Activated naive CD4-positive, alpha-beta T cell (primary cell): ENCODE measurements at places on chromosomes 11 and 22.

- no peak for DNase-seq
Measured at GRCh38 chr11:10407055-10407454, 48.0 kb upstream of the AMPD3 start.

DNA sequence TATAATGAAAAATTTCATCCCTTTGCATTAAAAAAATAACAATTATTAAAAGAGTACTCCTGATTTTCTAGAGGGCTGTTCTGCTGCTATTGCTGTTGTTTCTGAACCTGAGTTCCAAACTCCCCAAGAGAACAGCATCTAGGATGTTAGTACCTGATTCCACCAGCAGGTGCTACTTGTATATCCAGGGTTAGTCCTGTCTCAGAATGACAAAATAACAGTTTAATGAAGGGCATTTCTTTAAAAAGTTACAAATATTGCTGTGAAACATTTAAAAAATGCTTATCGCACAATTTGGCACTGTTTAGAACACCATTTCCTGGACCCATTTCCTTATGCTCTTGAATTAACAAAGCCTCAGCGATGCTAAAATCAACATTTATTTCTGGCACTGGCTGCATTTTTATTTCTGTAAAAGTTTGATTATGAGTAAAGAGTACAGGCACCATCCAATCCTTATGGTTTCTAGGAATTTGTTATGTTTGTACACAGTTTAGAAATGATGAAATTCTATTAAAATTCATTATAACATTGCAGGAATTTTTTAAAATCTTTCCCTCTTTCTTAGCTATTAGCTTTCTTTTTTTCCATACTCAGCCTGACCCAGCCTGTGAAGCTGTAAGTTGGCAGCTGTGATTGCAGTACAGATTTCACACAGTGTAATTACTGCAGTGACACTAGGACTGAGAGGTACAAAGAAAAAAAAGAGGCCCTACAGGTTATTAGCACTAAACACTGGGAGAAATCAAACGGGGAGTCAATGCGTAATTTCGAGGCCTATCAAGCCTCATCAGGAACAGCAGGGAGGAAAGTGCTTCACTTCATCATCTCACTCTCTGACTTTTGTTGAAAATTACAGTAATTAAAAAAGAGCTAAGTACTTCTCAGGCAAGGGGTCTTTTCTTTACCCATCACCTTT is 208.8 kb downstream of the DCDC1 start:
- no peak for DNase-seq

- DNase-seq = no peak
Measured at GRCh38 chr11:22617868-22618267, 7.8 kb downstream of the FANCF start.

DNA sequence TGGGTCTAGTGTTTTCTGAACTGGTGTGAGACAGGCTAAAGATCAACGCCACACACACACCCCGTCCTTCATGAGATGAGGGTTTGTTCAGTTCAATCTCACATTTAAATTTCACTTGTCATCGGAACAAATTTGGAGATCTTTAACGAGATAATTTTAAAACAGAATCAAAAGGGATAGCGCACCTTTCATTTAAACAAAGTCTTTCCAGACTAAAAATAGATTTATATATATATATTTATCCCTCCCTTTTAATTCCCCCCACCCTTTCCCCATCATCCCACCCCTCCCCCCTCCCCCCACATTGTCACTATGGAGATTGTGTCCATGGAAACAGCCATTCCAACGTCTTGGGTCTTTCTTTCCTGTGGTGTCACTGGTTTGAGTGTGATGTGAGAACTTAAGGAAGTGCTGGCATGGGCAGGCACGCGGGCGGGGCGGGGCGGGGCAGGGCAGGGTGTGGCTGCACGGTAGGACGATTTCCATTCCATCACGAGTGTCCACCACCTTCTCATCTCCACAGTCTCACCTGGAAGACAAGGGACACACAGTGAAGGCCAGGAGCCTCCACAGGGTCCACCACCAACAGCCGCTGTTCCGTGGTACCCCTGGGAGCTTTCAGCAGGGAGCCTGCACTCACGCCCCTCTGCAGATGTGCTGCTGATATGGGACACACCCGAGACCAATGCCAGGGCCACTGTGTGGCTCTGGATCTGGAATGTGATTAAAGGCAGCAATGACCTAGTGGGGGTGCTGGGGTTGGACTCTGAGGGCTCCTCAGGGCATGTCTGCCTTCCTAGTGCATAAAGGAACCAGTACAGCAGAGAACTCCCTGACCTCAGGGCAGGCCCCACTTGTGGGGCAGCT is 30.5 kb upstream of the CYP2D6 start:
- DNase-seq = no peak

- no peak for DNase-seq
Measured at GRCh38 chr11:127108838-127109237, 108.3 kb upstream of the KIRREL3 start.

- no peak for DNase-seq
Measured at GRCh38 chr22:43227239-43227630, 40.3 kb upstream of the TTLL12 start.

- no peak for DNase-seq
Measured at GRCh38 chr22:21713428-21714058, 22.1 kb downstream of the YPEL1 start.
